Cortex of kidney (tissue), 1 donor: ENCODE measurements at places on chromosomes 5 and 9.

GRCh38 chr5:158011422-158011821, 152.5 kb upstream of the CLINT1 start:
- DNase-seq = no peak

DNA sequence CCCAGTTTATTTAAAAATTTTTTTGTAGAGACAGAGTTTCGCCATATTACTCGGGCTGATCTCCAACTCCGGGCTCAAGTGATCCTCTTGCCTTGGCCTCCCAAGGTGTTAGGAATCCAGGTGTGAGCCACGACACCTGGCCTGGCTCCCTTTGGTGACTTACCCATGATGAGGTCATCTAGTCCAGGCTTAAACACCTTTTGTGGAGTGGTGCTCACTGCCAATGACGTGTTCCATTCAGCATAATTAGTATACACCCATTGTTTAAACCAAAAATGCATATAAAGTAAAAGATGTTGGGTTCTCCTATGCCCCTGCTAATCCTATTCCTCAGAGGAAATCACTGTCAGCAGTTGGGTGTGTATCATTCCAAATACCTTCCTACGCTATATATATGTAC, 91.0 kb downstream of the HSPA4 start:
- DNase-seq = no peak

DNA sequence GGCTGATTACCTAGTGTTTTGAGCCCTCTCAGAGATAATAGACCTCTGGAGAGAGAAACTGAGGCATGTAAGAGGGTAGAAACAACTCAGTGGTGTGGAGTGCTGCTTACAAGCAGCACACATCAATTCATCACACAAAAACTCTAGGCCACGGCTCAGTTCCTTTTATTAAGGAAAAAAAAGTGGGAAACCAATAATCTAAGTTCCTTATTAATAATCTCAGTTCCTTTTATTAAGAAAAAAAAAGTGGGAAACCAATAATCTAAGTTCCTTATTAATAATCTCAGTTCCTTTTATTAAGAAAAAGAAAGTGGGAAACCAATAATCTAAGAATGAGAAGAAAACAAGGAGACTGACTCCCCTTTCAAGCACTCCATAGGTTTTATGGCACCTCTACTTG, 28.0 kb downstream of the TXNDC8 start:
- DNase-seq = no peak

- DNase-seq = no peak
Observed at GRCh38 chr5:170612256-170612678, 108.4 kb downstream of the KCNIP1 start.

GRCh38 chr9:8857068-8857925, 1057.7 kb upstream of the DMAC1 start:
- no peak for DNase-seq

- DNase-seq = no peak
Observed at GRCh38 chr5:139374909-139375308, 8.2 kb downstream of the SLC23A1 start.

DNA sequence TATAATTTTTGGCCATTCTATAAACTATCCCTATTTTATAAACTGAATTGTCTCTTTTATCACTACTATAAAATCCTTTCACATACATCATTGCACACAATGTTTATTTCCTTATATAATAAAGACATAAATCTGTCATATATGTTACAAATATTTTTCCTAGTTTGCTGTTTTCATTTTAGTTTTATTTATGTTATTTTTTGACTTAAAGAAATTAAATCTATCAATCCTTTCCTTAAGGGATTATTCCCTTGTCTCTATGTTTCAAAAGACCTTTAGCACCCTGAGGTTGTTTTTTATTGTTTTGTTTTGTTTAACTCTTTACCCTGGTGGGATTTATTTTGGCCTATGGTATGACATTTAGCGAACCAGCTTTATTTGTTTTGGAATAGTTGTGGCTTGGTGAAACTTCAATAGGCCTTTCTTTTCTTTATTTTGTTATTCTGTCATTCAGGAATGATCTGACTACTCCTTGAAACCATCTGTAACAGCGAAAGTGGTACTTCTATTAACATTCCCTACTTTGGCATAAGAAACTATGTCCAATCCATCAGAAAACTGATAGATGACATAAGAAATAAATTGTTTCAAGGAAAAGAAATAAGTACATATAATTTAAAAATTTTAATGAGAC, 125.9 kb downstream of the CEP120 start:
- no peak for DNase-seq

DNA sequence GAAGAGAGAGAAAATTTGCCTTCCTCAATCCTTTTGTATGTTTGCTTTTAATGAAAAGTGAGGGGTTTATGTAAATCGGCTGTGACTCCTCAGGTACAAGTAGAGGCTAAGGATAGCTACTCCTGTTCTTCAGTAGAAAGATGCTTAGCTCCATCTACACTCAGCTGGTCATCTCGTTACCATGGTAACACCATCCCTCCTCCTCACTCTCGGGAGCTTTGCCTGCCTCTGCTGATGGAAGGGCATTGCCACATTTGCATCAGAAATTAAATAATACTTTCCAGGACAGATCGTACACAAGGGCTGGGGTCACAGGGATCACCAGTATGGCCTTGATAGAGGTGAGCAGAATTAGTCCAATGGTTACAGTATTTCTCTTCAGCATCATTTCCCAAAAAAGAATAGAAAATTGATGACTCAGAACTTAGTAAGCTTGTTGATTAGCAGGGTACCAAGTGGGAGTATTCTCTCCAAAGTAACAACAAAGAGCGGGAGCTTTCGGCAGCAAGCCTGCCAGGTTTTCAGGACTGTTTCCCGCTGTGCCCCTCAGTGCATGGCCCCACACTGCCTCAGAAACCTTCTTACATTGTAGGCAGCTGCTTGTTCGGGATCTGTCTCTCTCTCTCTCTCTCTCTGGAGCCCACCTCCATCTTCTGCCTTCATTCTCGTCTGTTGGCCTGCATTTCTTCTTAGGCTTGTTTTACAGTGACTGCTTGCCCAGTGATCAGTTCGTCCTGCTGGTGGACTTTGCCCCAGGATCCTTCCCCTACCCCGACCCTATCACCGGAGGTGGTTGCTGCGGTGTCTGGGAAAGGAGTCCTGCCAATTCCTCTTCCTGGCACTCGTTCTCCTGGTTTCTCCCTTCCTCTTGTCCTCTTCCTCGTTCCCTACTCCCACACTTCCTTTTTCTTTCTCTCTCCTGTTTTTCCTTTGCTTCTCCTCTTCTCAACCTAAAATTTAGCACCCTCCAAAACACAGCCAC, 51.9 kb upstream of the SNAPC3 start:
- DNase-seq = no peak

GRCh38 chr9:131216806-131217205, 59.5 kb downstream of the FAM78A start:
- DNase-seq = no peak

- DNase-seq = no peak
Observed at GRCh38 chr5:1481266-1481958, 36.2 kb upstream of the SLC6A3 start.

DNA sequence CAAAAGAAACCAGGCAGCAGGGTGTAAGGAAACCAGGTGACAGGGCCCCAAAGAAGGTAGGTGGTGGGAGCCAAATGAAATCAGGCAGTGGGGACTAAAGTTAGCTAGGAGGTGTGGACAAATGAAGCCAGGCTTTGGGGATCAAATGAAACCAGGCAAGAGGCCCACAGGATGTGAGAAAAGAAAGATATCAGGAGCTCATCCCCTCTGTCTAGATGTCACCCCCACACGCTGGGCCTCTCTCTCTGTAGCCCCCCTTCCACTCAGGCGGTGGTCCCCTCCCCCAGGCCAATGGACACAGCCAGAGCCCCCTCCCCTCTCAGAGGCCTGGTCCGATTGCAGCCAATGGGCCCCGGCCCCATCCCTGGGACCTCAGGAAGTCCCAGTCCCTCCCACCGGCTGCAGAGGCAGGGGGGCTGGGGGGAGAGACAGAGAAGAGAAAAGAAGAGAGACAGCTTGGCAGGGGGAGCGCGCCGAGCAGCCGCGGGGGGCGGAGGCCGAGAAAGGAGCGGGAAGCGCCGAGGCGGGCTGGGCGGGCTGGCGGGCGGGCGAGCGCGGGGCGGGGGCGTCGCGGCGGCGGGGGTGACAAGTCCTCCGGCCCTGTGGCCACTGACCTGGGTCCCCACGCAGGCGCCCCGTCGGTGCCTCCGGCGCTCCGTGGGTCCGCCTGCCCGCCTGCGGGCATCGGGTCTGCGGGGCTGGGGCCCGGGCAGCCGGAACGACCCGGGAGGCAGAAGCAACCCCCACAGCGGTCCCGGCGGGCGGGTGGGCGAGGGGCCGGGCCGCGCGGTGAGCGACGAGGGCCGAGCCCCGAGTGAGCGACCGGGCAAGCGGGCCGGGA, 11.9 kb downstream of the CNTFR start:
- DNase-seq = no peak

GRCh38 chr5:152711801-152712388, 306.8 kb upstream of the NMUR2 start:
- no peak for DNase-seq

- no peak for DNase-seq
Observed at GRCh38 chr9:98201102-98201501, 8.7 kb upstream of the CORO2A start.

- DNase-seq = no peak
Observed at GRCh38 chr9:115116421-115117284, 1.3 kb downstream of the TNC start.

- no peak for DNase-seq
Observed at GRCh38 chr9:122333169-122333808, 37.5 kb upstream of the PTGS1 start.

DNA sequence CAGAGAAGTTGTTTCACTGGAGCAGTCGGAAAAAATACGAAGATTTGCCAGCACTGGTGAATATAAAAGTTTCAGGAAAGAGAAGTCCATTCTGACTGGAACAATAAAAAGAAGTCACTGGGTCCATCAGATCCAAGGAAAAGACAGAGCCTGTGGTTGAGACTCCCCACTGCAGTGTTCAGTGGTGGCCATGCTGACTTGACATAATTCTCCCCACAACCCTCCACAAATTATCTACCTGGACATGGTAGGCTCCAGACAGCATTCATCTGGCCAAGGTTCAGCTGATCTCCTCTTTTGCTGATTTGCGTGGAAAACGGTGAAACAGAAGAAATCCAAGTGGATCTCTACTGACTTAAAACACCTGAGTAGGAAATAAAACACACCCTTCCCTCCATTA, 8.0 kb downstream of the THBS4 start:
- no peak for DNase-seq

- DNase-seq = no peak
Observed at GRCh38 chr9:33407061-33407460, 4.7 kb upstream of the AQP7 start.

- DNase-seq = no peak
Observed at GRCh38 chr5:74020503-74020902, 394.5 kb downstream of the ARHGEF28 start.

GRCh38 chr5:41408676-41409443, 101.5 kb downstream of the PLCXD3 start:
- DNase-seq = no peak

GRCh38 chr5:11302663-11303062, 541.6 kb upstream of the DAP start:
- DNase-seq = no peak

GRCh38 chr5:40754381-40755092, 1.2 kb downstream of the TTC33 start:
- DNase-seq = no peak

DNA sequence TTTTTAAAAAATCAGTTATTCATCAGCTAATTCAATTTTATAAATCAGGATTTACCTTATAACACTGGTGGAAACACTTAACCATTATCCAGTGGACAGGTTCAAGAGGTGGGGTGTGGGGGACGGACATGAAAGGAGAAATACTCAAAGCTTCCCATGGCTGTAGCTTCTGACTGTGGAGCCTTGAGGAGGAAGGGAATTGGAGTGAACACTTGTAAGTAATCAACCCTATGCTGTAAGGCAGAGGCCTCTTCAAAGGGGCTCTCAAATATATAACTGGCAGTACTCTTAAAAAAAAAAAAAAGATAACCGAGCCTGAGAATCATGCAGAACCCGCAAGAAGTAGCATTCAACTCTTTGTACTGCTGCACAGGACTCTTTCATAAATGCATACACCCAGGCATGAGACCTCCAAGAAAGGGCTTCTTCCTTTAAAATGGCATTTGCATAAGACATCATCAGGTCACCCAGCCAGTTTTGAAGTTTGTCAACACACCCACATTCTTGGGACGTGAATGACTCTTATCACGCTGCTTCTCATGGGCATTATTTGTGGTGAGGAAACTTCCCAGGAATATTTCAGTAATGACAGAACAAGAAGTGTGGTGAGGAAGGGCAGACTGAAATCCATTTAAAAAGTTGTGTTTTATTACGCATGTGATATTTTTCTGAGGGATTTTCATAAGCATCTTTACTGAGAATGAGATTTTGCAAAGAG, 8.1 kb downstream of the OSMR start:
- no peak for DNase-seq

DNA sequence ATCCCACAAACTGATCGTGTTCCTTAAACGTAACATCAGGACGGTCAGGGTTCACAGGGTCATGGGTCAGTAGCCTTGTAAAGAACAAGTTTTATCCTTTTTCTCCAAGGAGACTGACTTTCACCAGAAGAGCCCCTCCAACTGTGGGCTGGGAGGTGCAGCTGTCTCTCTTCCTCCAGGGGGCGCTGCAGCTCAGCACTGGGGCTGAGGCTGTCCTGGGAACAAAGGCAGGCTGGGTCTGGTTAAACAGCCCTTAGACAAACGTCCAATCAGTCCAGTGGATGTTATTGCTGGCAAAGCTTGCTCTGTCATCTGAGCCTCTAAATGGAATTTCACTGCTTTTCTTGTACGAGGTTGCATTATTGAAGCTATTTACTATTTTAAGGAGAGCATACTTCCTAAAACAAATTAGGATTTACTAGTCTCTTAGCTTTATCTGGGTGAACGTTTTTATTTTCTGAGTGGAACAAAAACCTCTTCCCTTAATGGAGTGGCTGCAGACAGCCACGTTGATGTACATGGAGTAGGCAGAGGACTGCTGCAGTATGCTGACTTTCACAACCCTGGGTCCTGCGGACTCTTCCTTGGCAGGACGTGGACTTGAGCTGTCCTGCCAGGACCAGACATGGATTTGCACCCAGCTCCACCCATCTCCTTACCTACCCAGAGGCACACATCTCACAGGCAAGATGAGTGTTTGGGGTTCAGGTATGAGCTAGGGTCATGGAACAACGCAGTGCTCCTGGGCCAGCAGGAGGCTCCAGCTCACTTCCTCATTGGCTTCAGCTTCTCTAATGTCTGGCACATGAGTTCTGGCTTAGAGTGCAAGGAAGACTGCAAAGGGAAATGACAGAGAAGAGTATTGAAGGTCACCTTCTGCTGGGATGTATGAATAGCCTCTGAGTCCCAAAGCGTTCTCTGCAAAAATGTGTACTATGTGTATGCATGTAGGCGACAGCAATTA, 7.8 kb downstream of the EXOSC2 start:
- no peak for DNase-seq

GRCh38 chr9:101417389-101417788, 18.2 kb downstream of the ALDOB start:
- DNase-seq = no peak

DNA sequence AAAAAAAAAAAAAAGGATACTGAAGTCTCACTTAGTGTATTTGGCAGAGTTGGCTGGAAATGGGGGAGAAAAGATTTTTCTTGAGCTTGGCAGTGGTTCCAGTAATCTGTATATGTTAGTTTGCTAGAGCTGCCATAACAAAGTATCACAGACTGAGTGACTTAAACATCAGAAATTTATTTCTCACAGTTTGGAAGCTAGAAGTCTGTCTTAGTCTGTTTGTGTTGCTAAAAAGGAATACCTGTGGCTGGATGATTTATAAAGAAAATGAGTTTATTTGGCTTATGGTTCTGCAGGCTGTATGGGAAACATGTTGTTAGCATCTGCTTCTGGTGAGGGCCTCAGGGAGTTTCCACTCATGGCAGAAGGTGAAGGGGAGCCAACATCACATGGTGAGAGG, 89.6 kb upstream of the CEP78 start:
- no peak for DNase-seq

- DNase-seq = no peak
Observed at GRCh38 chr5:5512543-5512942, 90.1 kb downstream of the ICE1 start.
